ENCODE measurements at places on chromosomes 16 and 17.

- DNase-seq, result no peak
Measured at GRCh38 chr16:11240636-11241473, 15.1 kb downstream of the SOCS1 start.

DNA sequence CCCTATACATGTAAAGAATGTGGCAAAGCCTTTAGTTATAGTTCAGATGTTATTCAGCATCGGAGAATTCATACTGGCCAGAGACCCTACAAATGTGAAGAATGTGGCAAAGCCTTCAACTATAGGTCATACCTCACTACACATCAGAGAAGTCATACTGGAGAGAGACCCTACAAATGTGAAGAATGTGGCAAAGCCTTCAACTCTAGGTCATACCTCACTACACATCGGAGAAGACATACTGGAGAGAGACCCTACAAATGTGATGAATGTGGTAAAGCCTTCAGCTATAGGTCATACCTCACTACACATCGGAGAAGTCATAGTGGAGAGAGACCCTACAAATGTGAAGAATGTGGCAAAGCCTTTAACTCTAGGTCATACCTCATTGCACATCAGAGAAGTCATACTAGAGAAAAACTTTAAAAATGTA lies 42.5 kb downstream of the ZNF267 start:
- DNase-seq, result no peak

GRCh38 chr17:39894681-39895376 lies 23.6 kb downstream of the GSDMB start:
- no peak for DNase-seq

DNA sequence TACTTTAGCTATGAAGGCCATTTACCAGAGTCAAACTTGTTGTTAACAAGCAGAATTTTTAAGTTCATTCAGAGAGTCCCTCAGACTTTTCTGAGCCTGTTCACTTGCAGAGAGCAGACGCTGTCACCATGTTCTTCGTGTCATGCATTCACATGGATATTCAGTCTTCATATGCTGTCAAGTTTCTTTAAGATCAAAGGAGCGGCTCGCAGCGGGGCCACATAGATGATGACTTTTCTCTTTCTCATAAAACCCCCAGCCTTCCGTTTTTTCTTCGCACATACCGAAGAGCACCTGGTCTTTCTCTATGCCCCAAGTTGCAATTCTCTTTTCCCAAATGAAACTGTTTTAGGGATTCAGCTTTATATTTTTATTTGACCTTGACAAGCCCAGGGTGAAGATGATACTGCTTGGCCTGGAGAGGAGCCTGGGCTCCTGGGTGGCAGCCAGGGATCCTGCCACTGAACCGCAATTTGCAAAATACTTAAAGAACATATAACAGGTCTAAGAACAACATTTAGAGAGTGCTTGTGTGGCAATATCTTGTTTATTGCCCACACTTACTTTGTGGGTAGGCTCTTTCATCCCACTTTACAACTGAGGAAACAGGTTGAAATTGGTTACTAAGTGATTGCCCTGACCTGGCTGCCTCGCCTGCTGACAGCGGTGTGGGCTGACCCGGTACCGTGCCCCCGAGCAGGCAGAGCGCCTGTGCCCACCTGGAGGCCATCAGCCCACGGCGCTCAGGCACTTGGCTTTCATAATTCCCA lies 22.9 kb downstream of the SEC14L1 start:
- DNase-seq, result no peak

GRCh38 chr16:70706948-70707465 lies 21.2 kb upstream of the MTSS2 start:
- DNase-seq, result no peak

Measured in activated CD4-positive, alpha-beta T cell treated with anti-CD3 and anti-CD28 coated beads, Interleukin-2, amount 50 U/mL, for 4 hours (primary cell).